ENCODE measurements at places on chromosomes 1 and 21.

DNA sequence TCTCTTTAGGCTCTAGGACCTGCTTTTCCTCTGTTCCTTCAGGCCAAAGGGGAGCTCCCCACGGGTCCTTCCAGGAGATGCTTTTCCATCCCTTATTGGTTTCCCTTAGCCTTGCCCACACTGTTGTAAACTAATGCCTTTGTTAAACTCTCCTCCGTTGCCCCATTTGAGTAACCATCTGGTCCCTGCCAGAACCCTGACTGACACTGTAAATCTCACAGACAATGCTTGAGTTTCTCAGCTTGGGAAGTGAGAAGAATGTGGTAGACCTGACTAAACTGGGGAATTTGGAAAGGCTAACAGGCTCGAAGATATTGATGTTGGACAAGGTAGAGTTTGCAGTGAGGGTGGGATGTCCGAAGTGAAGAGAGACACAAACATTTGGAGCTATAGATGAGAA lies 11.4 kb downstream of the AKNAD1 start:
- DNase-seq = no peak

DNA sequence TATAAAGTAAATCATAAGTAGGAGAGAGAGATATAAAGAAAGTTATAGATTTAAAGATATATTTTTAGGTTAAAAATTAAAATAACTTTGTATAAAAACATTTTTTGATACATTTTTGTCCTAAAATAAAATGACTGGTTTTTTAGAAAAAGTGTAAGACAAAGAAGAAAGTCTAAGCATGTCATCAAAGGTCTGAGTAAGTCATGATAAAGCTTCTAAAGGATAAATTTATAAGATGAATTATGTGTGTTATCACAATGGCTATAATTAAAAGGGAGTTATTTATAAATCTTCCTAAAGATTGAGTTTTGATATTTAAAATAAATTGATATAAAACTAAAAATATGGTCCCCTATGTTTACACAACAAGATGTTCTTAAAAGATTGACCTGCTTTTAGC lies 370.9 kb downstream of the PTPRU start:
- peak; percentile 27 for DNase-seq

DNA sequence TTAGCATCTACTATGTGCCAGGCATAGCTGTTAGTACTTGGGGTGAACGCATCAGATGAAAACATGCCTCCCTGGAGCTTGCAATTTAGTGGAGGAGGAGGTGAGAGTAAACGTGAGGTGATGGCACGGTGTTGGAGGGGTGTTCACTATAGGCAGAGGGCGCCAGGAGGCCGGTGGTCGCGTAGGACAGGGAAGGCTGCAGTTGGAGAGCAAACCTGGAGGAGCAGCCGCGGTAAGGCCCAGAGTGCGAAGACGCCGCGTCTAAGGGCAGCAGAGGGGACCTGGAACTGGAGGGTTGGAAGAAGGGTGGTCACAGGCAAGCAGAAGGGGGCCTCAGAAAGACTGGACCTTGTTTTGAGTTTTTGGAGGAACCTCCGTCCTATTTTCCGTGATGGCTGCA lies 30.2 kb upstream of the TRIM17 start:
- DNase-seq = no peak

DNA sequence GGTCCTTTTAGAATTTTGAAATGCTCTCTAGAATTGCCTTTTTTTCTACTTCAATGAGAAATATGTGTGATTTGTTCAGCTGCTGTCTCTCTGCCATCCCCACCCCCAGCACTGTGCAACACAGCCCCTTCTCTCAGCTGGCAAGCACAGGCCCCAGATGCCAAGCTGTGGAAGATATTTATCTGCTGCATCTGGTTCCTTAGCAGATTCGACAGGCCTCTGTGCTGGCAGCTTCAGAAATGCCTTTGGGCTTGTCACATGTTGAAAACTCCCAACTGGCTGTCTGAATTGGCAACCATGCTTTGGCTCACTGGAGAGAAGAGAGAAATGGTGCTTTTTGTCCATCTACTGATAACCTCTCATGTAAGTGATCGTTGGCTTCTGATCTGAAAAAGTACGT lies 206.7 kb upstream of the C1orf87 start:
- no peak for DNase-seq

- DNase-seq = no peak
Observed at GRCh38 chr1:27476237-27476636, 13.7 kb downstream of the WASF2 start.

DNA sequence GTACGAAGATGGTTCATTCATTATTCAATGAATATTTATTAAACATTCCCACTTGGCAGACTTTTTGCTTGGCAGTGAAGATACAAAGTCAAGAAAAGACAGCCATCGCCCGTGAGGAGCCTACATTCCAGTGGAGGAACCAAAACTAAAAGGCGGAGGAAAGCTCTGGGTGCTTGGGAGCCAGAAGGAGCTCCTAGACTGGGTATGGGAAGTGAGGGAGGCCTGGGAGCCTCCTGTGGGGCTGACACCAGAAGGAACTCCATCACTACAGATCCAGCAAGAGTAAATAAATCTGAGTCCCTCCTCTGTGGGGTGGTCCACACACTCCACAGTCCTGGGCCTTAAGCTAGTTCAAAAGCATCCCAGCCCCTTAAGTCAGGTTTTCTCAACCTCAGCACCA lies 14.9 kb downstream of the RNASEL start:
- no peak for DNase-seq

- no peak for DNase-seq
Observed at GRCh38 chr1:213075725-213076124, 24.7 kb downstream of the RPS6KC1 start.
